HS-5 (cell line): ENCODE measurements at places on chromosomes 7 and 10.

GRCh38 chr10:98646998-98647917, 200.5 kb upstream of the HPS1 start:
- DNase-seq, result no peak

DNA sequence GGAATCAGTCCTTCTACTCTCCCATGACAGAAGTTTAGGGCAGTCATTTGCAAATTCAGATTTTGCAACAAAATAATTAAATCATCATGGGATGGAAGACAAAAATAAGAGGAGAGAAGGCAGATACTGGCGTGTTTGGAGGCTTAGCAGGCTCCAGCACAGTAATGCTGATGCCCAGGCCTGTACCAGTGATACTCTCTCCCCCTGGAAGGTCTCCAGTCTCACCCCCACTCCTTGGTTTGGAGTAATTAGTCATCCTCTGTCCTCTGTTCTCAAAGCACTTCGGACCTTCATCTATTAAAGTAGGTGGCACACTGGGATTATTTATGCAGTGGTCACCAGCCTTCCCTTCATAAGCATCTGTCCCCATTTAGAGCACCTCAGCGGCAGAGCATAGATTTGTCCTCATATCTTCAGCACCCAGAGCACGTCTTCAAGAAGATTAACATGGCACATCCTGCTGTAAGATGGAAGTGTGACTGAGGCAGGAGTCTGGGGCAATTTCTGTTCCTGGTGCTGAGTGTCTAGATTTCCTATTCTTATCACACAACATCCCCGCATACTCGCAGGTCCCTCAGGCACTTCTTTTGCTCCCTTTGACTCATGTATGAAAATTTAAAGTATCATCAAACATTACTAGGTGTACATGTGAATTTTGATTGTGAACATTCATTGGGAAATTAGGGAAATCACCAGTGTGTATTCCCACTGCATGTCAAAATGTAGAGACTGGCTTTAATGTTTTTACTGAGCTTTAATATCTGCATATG, 31.3 kb upstream of the TRIL start:
- no peak for DNase-seq

DNA sequence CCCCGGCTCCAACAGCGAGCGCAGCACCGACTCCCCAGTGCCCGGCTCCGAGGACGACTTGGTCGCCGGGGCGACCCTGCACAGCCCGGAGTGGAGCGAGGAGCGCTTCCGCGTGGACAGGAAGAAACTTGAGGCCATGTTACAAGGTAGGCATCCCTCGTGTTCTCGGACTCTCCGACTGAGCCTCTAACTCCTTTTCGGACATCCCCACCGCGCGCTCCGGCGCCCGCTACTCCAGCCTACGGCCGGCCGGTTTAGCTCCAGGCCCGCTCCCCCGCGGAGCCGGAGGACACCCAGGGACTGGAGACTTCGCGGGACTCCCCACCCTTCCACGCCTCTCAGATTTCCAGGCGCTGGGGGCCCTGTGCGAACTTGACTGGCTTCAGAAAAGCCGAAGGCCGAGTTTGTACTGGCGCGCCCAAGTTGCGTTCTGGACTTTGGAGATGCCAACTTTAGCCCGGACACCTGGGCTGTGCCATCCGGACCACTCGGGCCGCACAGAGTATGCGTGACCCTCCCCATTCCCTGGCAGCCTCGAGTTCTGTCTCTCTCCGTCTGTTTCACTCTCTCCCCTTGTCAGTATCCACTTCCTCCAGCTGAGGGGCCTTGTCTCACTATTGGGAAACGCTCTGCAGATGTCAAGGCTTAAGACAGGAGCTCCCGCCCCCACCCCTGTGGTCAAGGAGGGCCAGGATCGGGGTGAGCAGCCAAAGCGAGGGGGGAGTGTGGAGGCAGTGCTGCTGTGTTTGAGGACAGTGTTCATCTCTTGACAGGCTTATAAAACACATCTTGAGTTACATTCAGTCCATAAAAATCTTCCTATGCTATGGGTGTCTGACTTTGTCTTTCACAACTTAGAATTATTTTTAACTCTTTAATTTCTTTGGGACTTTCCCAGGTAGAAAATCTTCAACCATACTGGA, 777 bp downstream of the BICC1 start:
- no peak for DNase-seq

- DNase-seq, result no peak
Observed at GRCh38 chr7:137157256-137157655, 186.3 kb downstream of the PTN start.

DNA sequence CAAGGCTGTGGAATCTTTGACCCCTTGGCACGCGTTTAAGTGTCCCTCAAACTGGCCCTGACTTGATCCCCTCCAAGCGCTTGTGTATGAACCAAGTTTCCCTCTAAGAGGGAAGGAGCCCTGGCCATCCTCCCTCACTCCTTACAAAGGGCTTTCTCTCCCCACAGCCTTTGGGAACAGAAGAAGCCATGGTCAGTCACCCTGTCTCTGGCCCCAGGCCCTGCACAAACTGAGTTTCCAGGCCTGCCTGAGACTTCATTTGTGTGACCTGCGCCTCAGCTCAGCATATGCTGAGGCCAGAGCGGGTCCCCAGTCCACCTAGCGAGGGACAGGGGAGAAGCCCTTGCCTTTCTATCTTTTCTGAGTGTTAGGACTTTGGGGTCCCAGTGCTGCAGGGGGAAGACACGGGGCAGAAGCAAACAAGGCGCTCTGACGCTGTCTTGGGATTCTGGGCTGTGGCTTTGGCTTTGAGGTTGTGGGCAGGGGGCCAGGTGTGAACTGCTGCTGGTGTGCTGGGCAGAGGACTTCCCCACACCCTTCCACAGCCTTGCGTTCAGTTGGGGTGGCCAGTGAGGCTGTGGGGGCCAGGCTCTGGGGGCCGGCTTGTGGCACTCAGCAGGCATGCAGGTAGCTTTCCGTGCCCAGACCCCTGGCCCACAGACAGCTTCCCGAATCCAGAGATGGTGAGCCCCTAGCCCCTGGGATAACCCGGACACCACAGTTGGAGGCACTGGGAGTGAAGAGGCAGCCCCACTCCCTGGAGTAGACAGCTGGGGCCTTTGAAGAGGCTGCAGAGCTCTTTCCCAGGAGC, 1.5 kb downstream of the RET start:
- DNase-seq, result no peak

GRCh38 chr10:128046953-128047290, 79.3 kb downstream of the MKI67 start:
- no peak for DNase-seq

DNA sequence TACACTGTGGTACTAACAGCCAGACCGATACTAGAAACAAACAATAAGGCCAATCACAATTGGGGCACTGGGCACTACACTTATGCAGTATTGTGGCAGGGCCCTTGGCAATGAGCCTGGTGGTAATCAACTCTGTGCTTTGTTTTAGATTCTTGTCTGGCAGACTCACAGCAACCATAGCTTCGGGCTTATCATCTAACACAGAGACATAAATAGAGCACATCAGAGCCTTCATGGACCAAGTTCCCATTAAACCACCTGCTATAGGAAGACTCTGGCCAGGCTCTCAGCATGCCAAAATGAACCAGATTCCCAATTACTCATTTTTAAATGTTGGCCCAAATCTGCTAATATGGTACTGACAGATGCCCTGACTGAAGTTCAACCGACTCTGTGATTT, 218.6 kb downstream of the DGKI start:
- DNase-seq, result no peak

GRCh38 chr10:103199488-103199887, 6.4 kb upstream of the NT5C2 start:
- DNase-seq, result no peak

DNA sequence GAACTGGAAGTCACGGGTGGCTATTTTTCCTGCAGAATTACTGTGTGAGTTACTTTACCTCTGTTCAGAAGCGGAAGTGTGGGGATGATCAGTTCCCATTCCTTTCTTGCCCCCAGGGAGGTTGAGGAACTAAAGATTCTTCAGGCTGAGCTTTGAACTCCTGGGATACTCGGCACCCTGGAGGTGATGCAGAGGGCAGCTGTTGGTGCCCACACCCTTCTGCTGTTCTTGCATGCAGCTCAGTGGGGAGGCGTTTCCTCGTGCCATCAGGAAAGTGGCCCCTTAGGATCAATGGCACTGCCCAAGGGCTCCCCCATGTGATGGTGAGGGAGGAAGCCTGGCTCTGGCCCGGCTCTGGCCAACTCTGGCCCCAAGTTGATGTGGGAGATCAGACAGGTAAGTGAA, 44.7 kb upstream of the MXI1 start:
- DNase-seq, result no peak

GRCh38 chr7:1781369-1781768, 111.3 kb downstream of the ELFN1 start:
- no peak for DNase-seq

DNA sequence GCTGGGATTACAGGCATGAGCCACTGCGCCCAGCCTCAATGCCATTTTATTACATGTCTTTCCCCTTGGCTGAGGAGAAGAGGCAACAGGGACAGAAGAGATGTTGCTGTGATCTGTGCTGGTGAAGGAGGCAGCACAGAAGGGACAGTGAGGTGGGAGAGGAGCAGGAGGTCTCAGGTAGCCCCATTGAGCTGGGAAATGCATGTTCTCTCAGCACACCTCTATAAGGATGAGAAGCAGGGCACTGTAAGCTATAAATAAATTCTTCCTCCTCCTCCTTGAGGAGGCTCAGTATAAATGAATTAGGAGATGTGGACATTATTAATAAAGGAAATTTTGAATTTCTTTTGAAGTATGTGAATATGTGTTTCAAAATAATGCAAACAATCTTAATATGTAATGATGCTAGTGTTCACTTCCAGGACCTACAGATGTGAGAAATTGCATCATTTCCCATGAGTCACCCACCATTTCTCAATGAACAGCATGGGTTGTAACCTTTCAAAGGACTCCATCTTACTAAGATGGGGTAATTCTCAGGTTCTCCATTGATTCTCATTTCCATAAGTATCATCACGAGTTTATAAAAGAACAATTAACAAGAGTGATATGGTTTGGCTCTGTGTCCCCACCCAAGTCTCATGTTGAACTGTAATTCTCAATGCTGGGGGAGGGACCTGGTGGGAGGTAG, 88.9 kb upstream of the ODAD2 start:
- DNase-seq, result peak; percentile 68

- DNase-seq, result no peak
Observed at GRCh38 chr7:73746378-73746777, 7.8 kb upstream of the ABHD11 start.

DNA sequence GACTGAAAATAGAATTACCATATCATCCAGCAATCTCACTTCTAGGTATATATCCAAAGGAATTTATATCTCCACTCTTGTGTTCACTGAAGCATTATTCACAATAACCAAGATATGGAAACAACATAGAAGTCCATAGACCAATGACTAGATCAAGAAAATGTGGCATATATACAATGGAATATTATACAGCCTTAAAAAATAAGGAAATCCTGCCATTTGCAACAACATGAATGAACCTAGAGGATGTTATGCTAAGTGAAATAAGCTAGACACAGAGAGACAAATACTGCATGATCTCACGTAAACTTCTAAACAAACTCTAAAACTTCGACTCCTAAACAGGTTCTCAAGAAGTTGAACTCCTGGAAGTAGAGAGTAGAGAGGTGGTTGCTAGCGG, 254.5 kb downstream of the SKIDA1 start:
- DNase-seq, result no peak

DNA sequence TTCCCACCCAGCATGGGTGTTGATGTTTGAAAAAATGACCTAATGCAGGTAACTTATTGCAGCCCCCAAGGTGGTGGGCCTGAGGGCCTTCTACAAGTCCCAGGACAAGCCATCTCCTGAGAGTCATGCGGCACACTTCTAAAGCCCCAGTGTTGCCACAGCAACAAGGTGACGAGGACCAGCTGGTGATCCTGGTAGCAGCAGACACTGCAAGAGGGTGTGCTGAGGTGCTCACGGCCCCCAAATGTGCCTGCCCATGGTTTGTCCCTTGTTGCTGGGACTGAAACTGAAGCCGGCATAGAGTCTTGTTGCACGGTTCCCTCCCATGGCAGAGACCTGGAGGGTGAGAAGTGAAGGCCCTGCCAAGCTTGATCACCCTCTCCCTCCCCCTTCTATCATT, 333.2 kb upstream of the MGMT start:
- DNase-seq, result no peak

- no peak for DNase-seq
Observed at GRCh38 chr7:13021566-13022300, 334.3 kb downstream of the ARL4A start.

- no peak for DNase-seq
Observed at GRCh38 chr7:75573477-75574019, 81.4 kb downstream of the SPDYE5 start.

GRCh38 chr10:63986536-63986935, 465.3 kb downstream of the REEP3 start:
- DNase-seq, result no peak

- peak; percentile 80 for DNase-seq
Observed at GRCh38 chr7:34133356-34133982, 228.1 kb downstream of the BMPER start.

DNA sequence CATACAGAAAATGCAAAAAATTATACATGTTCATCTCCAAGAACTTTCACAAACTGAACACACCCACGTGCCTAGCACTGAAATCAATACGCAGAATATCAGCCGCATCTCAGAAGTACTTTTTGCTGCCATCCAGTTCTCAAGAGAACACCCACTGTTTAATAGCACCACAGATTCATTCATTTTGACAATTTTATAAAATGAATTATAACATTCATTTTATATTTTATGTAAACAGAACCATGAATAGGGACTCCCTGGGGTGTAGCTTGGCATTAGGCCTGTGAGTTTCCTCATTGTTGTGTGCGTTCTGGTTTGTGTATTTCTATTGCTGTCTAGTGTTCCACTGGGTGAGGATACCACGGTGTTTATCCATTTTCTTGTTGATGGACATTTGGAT, 77.3 kb upstream of the PIP4K2A start:
- DNase-seq, result no peak

DNA sequence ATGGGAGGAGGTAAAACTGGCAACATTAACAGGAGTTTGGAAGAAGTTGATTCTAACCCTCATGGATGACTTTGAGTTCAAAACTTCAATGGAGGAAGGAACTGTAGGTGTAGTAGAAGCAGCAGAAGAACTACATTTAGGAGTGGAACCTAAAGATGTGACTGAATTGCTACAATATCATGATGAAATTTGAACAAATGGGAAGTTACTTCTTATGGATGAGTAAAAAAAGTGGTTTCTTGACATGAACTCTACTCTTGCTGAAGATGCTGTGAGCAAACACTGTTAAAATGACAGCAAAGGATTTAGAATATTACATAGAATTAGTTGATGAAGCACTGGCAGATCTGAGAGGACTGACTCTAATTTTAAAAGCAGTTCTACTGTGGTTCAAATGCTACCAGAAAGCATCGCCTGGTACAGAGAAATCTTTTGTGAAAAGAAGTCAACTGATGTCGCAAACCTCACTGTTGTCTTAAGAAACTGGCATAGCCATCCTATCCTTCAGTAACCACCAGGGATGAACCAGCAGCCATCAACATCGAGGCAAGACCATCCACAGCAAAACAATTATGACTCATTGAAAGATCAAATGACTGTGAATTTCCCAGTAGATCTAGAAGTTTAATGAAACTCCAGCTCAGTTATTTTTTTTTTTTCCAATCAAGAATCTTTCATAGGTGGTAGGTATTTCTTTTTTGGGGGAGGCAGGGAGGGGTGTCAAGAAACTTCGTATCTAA, 20.8 kb downstream of the BRAF start:
- DNase-seq, result no peak
